ENCODE measurements at places on chromosomes 7 and 10.

- peak; percentile 79 for DNase-seq
These were observed 273.9 kb downstream of the TSPAN12 start for GRCh38 chr7:120583899-120584586.

- no peak for DNase-seq
These were observed 110.0 kb upstream of the GATA3 start for GRCh38 chr10:7944537-7944936.

- no peak for DNase-seq
These were observed 27.8 kb downstream of the HSPB1 start for GRCh38 chr7:76330261-76330660.

DNA sequence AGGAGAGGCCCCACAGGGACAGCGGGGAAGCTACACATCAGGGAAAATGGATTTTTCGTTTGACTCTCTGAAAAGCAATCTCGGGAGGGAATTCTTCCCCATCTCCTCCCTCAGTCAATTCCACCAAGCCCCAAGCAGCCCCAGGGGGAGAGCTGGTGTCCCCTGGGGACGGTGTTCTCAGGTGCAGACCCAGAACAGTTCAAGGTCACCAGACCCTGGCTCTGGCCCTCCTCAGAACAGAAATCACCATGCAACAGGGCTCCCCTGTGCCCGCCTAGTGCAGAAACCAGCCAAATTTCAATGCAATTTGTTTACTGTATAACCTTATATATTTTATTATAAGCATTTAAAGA lies 34.1 kb downstream of the GSDME start:
- DNase-seq = no peak

DNA sequence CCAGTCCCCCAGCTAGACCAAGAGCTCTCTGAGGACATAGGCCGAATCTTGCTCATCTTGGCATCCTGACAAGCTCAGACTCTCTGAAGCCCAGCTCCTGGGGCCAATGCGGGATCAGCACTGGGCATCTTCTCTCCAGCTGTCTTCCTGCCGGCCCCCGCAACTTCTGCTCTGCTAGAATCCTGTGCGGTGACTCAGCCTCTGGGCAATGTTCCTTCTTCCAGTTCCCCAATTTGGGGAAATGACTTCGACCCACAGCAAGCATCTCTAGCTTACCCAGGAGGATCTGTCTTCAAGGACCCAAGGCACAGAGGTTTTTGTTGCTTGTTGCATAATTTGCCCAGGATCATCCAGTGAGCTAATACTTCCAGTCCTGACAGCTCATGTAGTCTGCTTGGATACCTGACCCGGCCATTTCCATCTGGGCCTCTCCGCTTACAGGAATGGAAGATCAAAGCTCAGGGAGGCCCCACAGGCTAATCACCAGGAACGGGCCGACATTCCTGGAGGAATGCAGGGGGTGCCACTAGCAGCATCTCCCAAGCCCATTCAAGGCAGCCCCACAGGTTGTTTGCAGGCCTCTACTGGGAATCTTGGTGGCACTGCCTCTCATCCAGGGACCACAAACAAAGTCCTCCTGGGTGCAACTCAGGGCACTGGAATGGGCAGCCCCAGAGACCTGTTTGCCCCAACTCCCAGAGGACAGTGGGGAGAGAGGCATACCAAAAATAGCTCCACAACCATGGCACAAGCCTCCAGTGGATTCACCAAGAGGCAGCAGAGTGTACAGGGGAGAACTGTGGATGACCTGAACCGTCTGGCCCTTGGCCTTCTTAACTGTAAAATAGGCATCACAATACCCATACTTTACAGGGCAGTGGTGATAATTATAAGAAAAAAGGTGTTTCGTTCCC lies 151.9 kb downstream of the NEURL1 start:
- DNase-seq = no peak

DNA sequence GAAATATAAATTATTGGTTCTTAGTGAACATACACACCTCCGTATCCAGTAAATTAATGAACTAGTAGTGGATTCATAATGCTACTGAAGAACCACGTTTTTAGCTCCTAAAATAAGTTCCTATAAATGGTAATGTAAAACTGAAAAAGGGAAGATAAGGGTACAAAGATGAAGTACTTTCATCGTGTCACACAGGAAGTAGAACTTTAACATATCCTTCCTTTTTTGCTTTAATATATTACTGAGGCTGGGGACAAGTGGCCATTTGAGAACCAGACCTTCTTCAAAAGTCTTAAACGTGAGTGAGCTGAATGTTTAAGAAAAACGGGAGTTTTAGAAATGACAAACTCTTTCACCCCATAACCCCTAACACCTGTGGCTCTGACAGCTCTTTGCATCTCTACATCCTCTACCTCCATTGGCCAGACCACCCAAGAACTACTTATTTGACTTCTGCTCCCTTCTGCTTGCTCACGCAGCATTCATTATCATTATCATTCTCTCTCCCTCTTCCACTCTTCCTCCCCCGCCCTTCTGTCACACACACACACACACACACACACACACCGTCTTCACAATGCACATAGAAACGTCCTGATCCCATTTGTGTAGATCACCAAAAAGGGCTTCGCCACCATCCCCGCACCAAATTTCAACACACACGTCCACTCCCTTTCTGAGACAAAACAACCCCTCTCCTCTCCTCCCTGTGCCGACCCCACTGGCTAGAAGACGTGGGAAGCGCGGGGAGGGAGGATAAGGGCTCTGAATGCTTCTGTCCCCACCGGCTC lies 677 bp downstream of the SKAP2 start:
- DNase-seq = no peak

GRCh38 chr10:109895095-109895818 lies 28.1 kb downstream of the XPNPEP1 start:
- no peak for DNase-seq

DNA sequence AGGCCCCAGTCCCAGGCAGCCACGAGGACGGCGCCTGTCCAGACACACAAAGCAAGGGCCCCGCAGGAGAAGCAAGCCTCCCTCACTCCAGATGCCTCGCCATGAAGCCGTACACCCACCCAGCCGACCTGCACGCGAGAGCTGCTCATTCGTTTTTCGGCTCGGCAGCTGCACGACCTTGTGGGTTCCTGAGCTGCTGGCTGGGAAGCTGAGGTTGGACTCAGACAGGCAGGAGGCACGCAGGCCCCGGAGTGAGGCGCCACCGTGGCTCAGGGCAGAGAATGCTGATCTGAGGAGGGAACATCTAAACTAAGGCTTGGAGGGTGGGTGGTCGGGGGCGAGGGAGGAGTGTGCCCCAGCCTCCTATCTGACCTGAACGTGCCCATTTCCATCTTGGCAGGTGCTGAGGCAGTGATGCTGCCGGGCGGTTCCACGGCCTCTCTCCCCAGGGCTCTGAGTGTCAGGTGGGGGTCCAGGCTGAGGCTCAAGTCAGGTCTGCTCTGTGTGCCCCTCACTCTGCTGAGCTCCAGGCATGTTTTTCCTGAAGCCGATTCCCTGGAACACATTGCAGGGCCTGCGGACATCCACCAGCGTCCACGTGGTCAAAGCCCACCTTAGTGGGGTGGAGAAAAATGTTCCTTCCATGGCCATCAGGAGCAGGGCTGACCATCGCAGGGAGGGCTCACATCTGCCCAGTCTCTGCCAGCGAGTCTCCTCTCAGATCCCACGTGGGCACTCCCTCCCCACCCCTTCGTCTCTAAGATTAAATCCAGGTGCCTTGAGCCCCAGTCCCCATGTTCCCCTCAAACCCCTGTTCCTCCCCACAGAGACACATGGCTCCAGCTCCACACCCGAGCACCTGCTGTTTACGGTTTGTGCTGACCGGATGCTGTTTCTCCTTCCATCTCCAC lies 28.1 kb upstream of the FAM20C start:
- no peak for DNase-seq

- DNase-seq = no peak
These were observed 648.6 kb downstream of the XPNPEP1 start for GRCh38 chr10:109274681-109275080.

DNA sequence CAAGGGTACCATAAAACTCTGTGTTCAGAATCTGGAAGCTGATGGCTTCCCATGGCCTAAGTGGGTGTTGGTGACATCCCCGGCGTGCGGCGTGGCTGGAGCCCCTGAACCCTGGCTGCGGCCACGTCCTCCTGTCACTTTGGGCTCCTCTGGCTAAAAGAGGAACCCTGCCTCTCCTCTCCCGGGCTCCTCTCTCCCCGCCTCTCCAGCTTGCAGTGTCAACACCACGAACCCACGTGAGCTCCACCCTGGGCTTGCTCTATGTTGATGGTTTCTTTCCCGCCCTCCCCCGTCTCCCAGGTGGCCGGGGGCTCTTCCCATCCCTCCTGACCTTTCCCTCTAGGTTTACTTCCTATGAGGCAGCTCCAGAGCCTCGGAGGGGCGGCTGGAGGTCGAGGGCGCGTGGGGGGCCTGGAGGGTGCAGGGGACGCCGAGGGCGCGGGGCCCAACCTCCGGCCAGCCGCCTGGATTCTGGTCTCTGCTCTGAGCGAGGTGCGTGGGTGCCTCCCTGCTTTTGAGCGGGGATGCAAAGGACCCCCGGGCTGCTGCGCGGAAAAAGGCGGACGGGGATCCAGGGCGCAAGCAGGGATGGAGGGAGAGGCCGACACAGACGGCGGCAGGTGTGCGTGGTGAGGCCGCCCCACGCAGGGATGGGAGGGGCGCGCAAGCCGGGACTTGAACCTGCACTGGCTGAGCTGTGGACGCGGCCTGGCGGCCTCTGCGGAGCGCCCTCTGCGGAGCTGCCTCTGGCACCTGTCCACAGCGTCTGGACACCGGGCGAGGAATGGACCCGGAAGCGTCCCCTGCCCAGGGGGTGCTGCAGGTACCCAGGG lies 115.5 kb upstream of the DIP2C start:
- DNase-seq = no peak

DNA sequence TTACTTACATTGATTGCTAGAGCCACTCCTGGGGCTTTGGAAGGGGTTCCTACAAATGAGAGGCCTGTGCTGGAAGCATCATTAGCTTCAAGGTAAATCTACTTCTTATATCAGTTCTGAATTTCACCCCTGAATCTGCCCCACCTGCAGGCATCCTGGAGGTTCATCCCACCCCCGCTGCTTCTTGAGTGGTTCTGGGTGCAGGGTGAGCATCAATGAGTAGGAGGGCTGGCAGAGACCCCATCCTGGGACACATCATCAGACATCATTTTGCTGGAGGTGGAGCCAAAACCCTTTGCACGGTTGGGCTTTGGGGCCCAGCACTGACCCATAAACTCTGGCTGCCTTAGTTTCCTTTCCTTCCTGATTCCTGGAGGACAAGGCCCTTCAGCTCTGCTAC lies 143.7 kb downstream of the PTPN20 start:
- no peak for DNase-seq

- no peak for DNase-seq
These were observed 21.4 kb downstream of the GPR146 start for GRCh38 chr7:1065585-1066241.

DNA sequence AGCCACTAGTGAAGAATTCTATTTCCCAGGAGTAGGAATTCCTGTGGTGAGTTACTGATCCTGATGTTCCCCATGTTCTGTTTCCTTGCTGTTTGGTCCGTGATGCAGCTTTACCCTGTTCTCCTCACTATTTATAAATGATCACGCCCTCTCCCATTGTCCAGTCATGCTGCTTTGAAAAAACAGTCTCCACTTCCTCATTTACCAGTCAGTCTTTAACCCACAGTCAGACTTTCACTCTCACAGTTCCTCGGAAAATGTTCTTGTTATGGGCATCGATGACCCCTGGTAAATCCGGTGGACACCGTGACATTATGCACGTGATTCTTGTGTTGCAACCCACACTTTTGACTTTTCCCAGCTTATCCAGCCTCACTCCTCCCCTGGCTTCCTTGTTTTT lies 14.4 kb downstream of the SCIN start:
- DNase-seq = no peak

DNA sequence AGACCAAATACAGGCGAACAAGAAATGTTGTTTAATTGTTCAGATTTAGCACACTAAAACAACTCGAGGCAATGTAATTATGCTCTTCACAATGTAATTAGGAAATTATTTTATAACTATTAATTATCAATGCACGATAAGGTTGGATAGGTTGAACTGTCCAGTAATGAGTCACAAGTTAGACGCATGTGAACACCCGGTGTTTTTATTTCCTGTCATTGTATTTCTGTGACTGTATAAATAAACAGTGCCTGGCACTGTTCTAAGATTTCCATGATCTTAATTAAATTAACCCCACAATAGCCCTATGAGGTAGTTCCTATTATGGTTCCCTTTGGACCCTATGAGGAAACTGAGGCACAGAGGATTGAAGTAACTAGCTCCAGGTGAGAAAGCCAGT lies 26.2 kb downstream of the C10orf105 start:
- DNase-seq = no peak

GRCh38 chr10:96244354-96244753 lies 27.0 kb downstream of the BLNK start:
- DNase-seq = no peak

DNA sequence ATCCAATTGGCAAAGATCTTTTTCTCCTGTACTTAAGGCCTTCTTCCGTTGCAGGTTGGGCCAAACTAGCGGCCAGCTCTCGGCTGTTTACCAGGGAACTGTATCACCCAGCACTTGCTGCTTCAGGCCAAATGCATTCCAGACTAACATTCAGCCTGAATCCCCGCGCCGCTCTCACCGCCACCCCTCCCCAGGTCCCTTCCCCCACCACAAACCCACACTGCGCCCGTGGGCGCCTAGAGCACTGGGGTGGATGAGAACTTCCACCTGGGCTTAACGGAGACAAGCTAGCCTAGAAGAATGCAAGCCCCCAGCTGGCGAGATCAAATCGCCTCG lies 676 bp downstream of the TCAF1 start:
- DNase-seq = no peak

DNA sequence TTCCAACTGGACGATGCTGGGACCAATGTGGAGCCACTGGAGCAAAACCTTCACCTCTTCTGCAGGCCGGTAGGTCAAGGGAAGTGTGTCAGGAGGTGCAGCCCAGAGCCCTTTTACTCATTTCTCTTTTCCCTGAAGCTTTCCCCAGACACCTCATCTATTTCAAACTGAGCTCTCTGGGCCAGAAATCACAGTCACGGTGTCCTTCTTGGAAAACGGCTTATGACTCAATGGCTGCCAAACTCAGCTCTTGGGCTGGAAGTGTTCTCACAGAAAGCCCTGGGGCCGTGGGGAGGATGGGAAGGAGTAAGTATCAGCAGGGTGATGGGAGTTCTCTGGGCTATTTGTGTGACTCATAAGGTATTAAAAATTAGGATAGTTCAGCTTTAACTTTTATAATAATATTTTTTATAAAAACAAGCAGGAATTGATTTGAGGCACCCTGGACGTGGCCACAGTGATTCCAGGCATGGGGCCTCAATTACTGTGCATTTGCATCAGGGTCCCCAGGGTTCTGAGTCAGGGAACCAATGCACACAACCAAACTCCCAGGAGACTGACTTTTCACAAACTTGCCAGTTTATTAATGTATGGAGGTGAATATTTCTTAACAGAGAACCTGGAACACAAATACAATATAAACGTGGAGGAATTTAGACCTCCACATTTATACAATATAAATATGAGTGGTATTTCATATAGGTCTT lies 187.4 kb upstream of the TMEM72 start:
- no peak for DNase-seq

All from kidney epithelial cell (primary cell).